IPS-NIHi11 (cell line): ENCODE measurements at places on chromosomes 2 and 18.

DNA sequence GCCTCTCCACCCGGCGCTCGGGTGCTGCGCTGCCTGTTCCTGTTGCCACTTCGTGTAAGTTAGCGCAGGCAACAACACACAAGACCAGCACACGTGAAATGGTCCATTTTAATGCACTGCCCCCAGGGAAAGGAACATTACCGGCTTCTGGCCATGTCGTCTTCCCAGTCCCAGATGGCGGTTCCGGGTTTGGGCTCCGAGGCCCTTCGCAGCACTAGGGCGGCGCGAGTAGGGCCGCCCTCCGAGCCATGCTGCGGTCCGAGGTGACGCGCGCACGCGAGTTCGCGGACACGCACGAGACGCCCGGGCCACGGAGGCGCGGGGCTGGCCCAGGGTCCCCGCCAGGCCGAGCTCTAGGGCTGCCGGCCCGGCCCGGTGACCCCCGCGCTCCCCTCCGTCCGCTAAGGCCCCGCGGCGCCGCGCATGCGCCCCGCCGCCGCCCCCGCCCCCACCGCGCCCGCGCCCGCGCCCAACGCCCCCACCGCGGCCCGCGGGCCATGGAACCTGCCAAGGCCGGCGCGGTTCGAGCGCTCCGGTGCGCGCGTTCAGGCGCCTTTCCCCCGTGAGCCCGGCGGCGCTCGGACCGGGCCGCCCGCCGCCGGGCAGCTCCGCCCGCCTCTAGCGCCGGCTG, 367 bp upstream of the ZNF236 start:
- peak; percentile 92 for DNase-seq

DNA sequence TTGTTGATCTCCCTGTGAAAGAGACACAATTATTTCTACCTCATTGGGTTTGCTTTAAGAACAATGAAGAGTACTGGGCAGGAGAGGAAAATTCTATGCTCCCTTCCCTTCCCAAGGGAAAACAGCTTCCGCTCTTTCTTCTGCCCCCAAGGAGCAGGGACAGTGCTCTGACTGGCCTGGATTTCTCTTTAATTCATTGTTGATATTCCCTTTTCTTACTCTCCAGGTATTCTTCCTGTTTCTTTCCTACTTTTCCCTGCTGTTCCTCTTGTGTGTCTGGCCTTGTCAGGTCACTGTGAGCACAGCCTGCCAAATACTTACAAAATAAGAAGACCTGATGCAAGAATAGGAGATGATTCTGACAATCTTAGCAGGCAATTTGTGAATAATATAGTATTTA, 49.6 kb upstream of the SPAG16 start:
- DNase-seq: no peak

- no peak for DNase-seq
Measured at GRCh38 chr18:47846431-47846830, 84.0 kb downstream of the SMAD2 start.

GRCh38 chr2:62184512-62185230, 11.2 kb upstream of the B3GNT2 start:
- no peak for DNase-seq

GRCh38 chr2:237045449-237045848, 40.2 kb upstream of the COPS8 start:
- no peak for DNase-seq

- no peak for DNase-seq
Measured at GRCh38 chr2:40746191-40746590, 294.3 kb upstream of the SLC8A1 start.

- DNase-seq: no peak
Measured at GRCh38 chr2:85536479-85536878, 2.5 kb upstream of the MAT2A start.

GRCh38 chr2:34523958-34524514, 924.9 kb upstream of the FAM98A start:
- DNase-seq: no peak

DNA sequence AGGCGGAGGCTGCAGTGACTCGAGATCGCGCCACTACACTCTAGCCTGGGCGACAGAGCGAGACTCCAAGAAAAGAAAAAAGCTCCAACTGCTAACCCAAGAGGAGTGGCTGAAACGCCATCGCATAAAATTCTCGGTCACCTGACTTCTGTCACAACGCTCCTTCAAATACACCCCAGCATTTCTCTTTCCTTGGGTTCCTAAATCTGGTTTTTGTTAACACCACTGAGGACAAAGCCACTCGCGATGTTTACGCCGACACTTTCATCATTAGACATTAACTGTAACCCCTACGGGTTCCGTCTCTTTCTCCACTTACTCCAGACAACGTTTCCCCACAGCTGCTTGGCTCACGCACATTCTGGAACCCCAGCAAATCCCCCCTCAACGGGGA, 679 bp downstream of the CLK1 start:
- DNase-seq: no peak

GRCh38 chr2:108542071-108542470, 7.8 kb downstream of the LIMS1 start:
- no peak for DNase-seq

GRCh38 chr2:31057691-31058090, 80.5 kb downstream of the GALNT14 start:
- no peak for DNase-seq
